ENCODE measurements at places on chromosomes 2 and 18.

DNA sequence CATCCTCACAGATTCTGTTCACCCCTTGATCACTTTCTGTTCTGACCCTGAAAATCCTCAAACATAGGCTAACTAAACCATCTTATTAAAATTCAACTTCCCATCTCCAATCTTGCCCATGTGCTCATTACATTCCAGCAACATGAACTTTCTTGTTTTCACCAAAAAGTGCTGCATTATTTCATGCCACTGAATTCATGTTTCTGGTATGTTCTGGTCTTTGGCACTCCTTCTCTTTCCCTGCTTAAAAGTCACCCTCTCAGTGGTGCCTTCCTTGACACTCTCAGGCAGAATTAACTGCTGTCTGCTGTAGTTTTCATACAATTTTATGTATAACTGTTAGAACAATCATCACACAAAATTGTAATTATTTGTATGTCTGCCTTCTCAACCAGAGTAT is 247.7 kb upstream of the RBMS1 start:
- no peak for DNase-seq

GRCh38 chr2:177474301-177474700 is 81.7 kb downstream of the AGPS start:
- DNase-seq: no peak

DNA sequence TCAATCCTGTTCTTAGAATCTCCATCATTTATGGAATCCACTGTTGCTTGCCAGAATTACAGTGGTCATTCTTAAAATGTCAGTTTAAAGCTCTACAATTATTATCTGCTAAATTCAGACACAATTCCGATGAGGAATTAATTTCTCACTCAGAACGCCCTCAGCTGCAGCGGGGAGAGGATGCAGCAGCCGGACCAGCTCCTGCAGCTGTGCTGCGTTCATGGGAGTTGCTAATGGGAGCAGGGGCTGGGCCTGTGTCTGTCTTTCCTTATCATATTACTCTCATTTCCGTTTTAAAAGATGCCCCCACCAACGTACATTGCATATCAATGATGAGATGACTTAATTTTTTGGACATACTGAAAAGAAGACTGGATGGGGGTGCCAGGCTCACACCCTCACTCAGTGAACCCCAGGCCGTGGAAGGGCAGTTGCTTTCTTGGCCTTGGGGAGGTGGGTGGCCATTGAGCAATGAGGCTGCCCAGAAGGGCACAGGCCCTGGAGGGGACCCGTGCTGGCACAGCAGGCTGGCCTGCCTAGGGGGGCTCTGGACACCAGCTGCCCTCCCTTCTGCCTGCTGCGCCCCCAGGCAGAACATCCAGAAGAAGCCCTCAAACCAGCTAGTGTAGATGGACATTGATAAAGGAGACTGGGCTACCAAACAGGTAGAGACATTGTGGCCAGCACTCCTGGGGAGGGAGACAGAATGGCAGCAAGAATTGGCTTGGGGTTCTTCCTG is 503.6 kb upstream of the MYT1L start:
- no peak for DNase-seq

GRCh38 chr2:218187296-218188015 is 20.7 kb upstream of the CXCR1 start:
- DNase-seq: no peak

DNA sequence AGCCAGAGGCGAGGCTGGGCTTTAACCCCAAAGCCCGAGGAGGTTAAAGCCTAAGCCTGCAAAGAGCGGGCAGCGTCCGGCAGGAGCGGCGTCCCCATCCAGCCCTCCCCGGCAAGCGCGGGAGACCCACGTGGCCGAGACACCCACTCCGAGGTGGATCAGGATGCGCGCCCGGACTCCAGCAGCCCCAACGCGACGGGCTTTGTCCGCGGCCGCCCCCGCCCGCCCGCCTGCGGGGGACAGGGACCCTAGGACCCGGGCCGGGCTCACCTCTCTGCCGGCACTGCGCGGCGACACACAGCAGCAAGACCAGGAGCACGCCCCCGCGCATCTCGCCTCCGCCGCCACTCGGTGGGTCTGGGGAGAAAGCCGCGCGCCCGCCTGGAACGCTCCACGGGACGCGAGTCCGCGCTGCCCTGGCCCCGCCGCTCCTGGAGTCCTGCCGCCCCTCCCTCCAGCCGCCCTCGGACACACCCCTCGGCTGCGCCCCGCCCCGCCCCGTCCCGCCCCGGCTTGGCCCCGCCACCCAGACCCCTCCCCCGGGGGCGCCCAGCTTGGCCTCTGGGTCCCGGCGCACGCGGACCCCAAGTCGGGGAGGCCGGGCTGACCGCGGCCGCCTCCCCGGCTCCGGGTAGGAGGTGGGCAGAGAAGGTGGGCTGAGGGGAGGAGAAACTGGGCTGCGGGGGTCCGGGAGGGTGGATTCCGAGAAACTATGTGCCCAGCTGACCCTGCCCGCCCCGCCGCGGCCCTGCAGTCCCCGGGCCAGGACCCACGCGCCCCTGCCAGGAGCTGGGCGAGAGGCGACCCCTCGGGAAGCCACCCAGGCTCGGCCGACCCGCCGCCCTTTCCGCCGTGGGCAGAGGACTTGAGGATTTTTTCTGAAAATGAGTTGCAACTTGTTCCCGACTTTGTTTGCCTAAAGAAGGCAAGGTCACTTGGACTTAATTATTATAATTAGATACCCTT is at the start of gene LAMA1:
TSS of gene LAMA1 (minus strand) at position 408 of the 966 bp plus-strand sequence. CDS start at position 331, 77 bp downstream.
- DNase-seq: no peak

DNA sequence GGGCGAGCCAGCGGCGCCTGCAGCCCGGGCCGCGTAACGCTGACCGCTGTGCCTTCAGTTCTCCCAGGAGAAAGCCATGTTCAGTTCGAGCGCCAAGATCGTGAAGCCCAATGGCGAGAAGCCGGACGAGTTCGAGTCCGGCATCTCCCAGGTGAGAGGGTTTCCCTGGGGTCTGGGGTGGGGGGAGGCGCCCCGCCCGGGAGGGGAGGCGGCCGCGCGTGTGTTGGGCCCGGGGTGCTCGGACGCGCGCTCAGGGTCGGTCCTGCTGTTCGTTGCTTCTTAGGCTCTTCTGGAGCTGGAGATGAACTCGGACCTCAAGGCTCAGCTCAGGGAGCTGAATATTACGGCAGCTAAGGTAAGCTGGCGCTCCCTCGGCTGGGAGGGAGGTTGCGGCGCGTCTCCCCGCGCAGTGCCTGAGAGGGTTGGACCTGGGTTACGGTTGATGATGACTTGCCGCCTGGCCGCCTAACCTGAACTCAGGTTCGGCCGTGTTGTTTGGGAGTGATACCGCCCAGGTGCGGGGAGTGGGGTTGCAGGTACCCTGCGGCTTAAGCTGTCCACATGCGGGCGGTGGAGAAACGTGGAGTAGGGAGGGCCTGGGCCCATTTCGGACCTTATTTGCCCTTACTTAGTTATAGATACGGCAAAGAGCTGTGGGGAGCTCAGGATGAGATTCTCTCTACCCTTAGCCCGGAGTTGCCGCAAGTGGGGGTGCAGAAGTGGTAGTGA is 638 bp downstream of the RPS7 start:
- no peak for DNase-seq

DNA sequence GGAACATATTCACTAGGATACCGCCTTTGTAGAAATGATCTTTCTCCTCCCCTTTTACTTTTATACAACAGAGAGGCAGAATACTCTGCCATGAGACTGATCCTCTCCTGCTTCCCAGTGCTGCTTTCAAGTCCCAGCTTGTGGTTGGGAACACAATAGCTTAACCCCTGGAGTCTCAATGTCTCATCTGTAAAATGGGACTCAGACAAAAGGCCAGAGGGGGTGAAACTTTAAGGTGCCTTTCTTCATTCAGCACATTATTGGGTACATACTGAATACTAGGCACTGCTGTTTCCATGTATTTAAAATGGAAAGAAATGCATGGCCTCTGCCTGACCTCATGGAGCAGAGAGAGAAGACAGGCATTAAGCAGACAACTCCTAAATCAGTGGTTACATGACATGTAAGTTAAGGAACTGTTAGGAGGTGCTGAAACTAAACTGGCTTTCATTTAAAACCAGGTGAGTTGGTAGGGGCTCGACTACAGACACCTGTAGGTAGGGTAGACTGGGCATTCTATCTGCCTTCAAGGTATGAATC is 53.8 kb downstream of the MAP4K4 start:
- no peak for DNase-seq

GRCh38 chr2:209113026-209113425 is 310.8 kb upstream of the MAP2 start:
- DNase-seq: no peak

GRCh38 chr2:1991126-1991525 is 246.8 kb upstream of the PXDN start:
- DNase-seq: no peak

DNA sequence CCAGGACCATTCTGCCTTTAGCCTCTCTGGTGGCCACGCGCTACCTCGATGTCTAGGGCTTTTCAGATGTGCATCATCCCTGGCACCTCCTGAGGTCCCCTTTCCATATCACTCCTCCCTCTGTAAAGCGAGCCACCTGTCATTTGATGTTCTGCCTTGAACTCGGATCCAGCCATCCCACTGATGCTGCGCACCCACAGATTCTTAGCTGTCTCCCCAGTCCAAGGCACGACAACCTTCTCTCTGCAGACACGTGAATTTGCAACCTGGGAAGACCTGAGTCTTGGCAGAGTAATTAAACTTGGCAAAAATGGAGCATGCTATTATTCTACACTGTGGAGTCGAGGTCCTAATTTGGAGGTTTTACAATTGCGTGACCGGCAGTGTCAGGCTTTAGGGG is 61.9 kb downstream of the NGEF start:
- no peak for DNase-seq

DNA sequence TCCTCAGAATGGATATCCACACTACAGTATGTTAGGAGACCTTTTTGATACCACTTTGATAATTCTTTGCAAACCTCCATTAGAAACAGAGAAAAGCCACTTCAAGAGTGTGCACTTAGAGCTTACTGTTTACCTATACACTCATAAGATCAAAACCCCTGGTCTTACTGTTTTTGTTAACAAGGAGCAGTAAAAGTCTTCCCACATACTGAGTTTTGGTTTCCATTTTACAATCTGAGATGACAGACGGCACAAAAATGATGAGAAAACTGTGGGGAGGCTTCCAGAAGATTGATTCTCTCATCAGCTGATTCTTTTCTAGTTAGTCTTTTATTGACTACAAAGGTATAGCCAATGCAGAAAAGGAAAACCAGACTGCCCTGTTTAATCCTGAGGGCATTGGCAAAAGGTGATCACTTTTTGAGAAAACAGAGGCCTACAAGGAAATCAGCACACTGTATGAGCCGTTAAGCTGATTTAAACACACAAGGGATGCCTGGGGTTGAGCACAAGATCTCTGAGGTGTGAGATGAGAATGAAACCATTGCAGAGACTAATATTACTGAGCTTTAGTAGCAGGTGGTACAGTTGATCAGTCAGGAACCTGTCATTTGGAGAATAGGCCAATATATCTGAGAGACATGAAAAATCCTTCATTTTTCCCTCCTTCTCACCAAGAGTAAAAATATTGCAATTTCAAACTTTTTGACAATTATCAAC is 368.6 kb downstream of the GRB14 start:
- DNase-seq: no peak

DNA sequence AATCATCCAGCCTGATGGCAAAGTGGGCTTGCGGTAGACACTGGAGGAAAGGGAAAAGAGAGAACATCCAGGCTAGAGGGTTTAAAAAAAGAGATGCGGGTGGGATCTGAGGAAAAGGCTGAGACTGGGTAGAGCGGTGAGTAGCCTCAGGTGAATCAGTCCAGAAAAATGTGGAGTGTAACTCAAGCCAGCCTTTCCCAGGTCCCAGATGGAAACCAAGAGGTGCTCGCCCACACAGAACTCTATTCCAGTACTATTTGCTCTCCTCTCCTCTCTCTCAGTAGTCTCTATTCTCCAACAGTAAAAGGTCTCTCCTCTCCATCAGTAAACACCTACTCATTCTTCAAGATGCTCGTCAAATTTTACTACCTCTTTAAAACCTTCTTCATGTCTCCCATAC is 38.3 kb upstream of the NRP2 start:
- DNase-seq: no peak

GRCh38 chr2:193461431-193461934 is 1266.8 kb upstream of the TMEFF2 start:
- no peak for DNase-seq

GRCh38 chr2:32745191-32745590 is 117.3 kb downstream of the TTC27 start:
- DNase-seq: no peak

GRCh38 chr2:66236067-66236685 is 198.7 kb upstream of the MEIS1 start:
- DNase-seq: no peak

- no peak for DNase-seq
Observed at GRCh38 chr2:240482141-240482540, 46.7 kb downstream of the GPC1 start.

GRCh38 chr2:60976256-60976850 is 41.2 kb upstream of the PEX13 start:
- DNase-seq: no peak

GRCh38 chr2:46663614-46664013 is 184.2 kb downstream of the TMEM247 start:
- no peak for DNase-seq
